ENCODE measurements at places on chromosomes 12 and 14. TPM values are rescaled to one million over a fixed set of nuclear protein-coding genes. Genes with fewer than 3 reads are reported as not detected.
A peak's percentile ranks its signal among the peaks of the same experiment; 100 is the strongest.

DNA sequence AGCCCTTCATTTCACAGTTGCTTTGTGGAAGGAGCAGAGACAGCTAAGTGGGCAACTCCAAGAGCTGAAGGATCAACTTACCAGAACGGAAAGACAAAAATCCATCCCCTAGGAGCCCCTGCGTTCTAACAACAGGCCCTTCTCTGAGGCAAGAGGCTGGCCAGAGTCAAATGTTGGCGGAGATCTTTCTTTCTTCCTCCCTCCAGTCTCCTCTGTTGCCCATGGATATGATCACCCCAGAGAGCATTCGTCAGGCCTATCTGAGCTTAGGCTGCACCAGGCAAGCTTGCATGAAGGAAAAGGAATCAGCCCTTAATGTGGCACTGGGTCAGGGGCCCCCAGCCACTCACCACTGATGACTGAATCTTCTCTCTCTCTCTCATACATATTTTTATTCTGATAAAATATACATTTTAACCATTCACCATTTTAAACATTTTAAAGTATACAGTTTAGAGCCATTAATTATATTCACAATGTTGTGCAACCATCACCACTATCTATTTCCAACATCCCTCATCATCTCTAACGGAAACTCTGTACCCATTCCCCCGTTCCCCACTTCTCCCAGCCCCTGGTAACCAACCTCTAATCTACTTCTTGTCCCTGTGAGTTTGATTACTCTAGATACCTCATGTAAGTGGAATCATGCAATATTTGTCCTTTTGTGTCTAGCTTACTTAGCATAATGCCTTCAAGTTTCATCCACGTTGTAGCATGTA is 52.9 kb upstream of the CCND2 start:
- DNase-seq, result no peak
- no peaks in the 10 kb centered on the region for H3K4me1 ChIP-seq
- no peaks in the 10 kb centered on the region for H3K36me3 ChIP-seq
- no peaks in the 10 kb centered on the region for H3K27me3 ChIP-seq
- no peak overlapping the region for H3K27ac ChIP-seq

- no peak for DNase-seq
- no peak overlapping the region for H3K27ac ChIP-seq
- H3K27me3 ChIP-seq, result no peaks in the 10 kb centered on the region
- H3K4me3 ChIP-seq, result no peak overlapping the region
Observed at GRCh38 chr12:123516216-123516780, 17.2 kb downstream of the RILPL1 start.

DNA sequence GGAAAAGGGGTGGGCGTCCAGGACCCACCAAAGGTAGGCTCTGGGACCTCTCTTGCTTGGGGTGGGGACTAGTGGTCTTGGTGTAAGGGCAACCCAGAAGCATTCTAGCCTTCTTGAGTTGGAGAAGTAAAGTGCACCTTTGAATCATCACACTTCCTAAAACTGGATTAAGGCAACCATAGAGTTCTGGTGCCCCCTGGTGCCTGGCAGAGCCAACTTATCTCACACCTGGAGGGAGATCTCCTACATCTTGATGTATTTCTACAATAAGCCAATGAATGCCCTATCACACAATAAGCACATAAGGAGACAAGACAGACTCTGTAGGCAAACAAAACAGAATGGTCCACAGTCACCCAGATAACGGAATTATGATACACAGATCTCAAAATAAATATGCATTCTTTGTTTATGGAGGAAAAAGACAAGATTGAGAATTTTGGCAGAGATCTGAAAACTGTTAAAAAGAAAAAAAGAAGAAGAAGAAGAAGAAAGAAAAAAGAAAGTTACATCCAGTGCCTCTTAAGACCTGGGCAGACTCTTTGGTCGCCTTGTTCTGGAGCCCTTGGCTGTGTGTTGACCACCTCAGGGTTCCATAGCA is 95.9 kb upstream of the PPP2R5C start:
- H3K4me1 ChIP-seq, result no peaks in the 10 kb centered on the region
- H3K36me3 ChIP-seq, result no peaks in the 10 kb centered on the region
- H3K27ac ChIP-seq, result no peak overlapping the region
- peaks cover 7% of the 10 kb centered on the region for H3K27me3 ChIP-seq
- peak; percentile 38 for DNase-seq
- H3K4me3 ChIP-seq, result no peak overlapping the region

- no peaks in the 10 kb centered on the region for H3K27me3 ChIP-seq
- H3K4me3 ChIP-seq, result no peak overlapping the region
- peak overlapping the region; percentile 58 for H3K27ac ChIP-seq
- peaks cover 66% of the 10 kb centered on the region for H3K4me1 ChIP-seq
- H3K36me3 ChIP-seq, result peaks cover 1% of the 10 kb centered on the region
Observed at GRCh38 chr12:128818065-128819022, 5.4 kb downstream of the SLC15A4 start.

- H3K27ac ChIP-seq, result peak overlapping the region; percentile 35
- peaks cover 42% of the 10 kb centered on the region for H3K4me1 ChIP-seq
- DNase-seq, result no peak
- no peaks in the 10 kb centered on the region for H3K27me3 ChIP-seq
- no peak overlapping the region for H3K4me3 ChIP-seq
- H3K36me3 ChIP-seq, result no peaks in the 10 kb centered on the region
Observed at GRCh38 chr12:64633011-64633939, 23.0 kb downstream of the RASSF3 start.

The TAS2R31 gene
- 8.9 TPM for total RNA-seq

GRCh38 chr12:57182918-57183575 is 33.5 kb upstream of the NXPH4 start:
- no peaks in the 10 kb centered on the region for H3K4me1 ChIP-seq
- H3K4me3 ChIP-seq, result no peak overlapping the region
- DNase-seq, result peak; percentile 81
- H3K36me3 ChIP-seq, result no peaks in the 10 kb centered on the region
- no peak overlapping the region for H3K27ac ChIP-seq

DNA sequence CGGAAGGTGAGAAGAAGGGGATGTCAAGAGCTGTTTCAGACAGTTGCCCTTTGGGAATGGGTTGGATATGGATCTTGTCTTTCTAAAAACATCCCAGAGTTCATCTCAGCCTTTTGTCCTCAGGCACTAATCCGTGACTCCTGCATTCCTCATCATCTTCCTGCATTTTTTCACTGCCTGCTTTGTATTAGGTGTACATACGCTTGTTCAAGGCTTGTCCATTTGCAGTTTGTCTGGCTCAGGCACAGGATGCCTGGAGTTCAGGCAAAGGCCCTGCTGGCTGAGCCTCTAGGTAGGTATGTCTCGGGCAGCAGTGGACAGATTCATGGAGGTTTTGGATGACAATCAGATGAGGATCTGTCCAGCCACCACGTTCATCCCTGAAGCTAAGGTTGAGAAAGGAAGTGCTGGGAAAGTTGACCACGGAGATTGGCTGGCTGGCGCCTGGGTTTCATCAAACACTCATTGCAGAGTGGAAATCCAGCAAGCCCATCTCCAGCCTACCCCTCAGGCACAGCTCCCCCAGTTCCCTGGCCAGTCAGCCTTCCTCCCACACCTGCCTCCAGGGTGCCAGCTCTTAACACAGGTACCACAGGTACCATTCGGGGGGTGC is 12.4 kb upstream of the TMEM106C start:
- H3K4me1 ChIP-seq, result peaks cover 6% of the 10 kb centered on the region
- H3K4me3 ChIP-seq, result no peak overlapping the region
- no peaks in the 10 kb centered on the region for H3K27me3 ChIP-seq
- no peak overlapping the region for H3K27ac ChIP-seq
- H3K36me3 ChIP-seq, result no peaks in the 10 kb centered on the region

The ZNF140 gene
- total RNA-seq, result 14.3 TPM

The MYO1H gene
- total RNA-seq, result not detected

- no peaks in the 10 kb centered on the region for H3K36me3 ChIP-seq
- H3K27ac ChIP-seq, result no peak overlapping the region
- no peaks in the 10 kb centered on the region for H3K4me1 ChIP-seq
- H3K4me3 ChIP-seq, result no peak overlapping the region
Observed at GRCh38 chr14:46788994-46789393, 137.4 kb upstream of the RPL10L start.

The HOXC12 gene
- total RNA-seq, result not detected

- no peaks in the 10 kb centered on the region for H3K4me1 ChIP-seq
- no peaks in the 10 kb centered on the region for H3K27me3 ChIP-seq
- H3K27ac ChIP-seq, result no peak overlapping the region
- no peak overlapping the region for H3K4me3 ChIP-seq
- H3K36me3 ChIP-seq, result peaks cover 2% of the 10 kb centered on the region
- DNase-seq, result no peak
Observed at GRCh38 chr12:92810370-92810769, 107.6 kb downstream of the PLEKHG7 start.

The NFE2 gene
- total RNA-seq, result not detected

The CHST11 gene
- total RNA-seq, result 4.6 TPM

The KLRC1 gene
- total RNA-seq, result 0.52 TPM

DNA sequence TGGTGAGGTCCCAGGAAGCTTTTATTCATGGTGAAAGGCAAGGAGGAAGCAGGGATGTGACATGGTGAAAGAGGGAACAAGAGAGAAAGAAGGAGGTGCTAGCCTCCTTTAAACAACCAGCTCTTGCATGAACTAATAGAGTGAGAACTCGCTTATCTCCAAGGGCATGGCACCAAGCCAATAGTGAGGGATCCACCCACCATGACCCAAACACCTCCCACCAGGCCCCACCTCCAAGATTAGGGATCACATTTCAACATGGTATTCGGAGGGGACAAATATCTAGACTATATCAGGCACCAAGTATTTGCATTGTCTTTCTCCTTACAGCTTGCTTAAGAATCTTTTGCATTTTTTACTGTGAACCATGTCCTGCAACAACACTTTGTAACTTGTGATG is 91.9 kb upstream of the DHRS4 start:
- no peak overlapping the region for H3K4me3 ChIP-seq
- no peaks in the 10 kb centered on the region for H3K27me3 ChIP-seq
- peak overlapping the region; percentile 4 for H3K27ac ChIP-seq
- H3K36me3 ChIP-seq, result no peaks in the 10 kb centered on the region
- peak; percentile 79 for DNase-seq

The ADAMTS20 gene
- not detected for total RNA-seq

GRCh38 chr14:84535484-84535883 is 994.5 kb upstream of the FLRT2 start:
- no peak overlapping the region for H3K27ac ChIP-seq
- no peaks in the 10 kb centered on the region for H3K36me3 ChIP-seq
- H3K4me3 ChIP-seq, result no peak overlapping the region
- H3K4me1 ChIP-seq, result no peaks in the 10 kb centered on the region
- DNase-seq, result no peak

GRCh38 chr14:26113911-26114640 is 483.8 kb downstream of the NOVA1 start:
- no peaks in the 10 kb centered on the region for H3K36me3 ChIP-seq
- DNase-seq, result no peak
- no peaks in the 10 kb centered on the region for H3K4me1 ChIP-seq
- H3K4me3 ChIP-seq, result no peak overlapping the region

The FGF23 gene
- total RNA-seq, result not detected

GRCh38 chr12:53340398-53340797 is 4.2 kb upstream of the SP7 start:
- H3K4me1 ChIP-seq, result peaks cover 6% of the 10 kb centered on the region
- no peaks in the 10 kb centered on the region for H3K36me3 ChIP-seq
- no peak overlapping the region for H3K4me3 ChIP-seq
- no peaks in the 10 kb centered on the region for H3K27me3 ChIP-seq
- no peak overlapping the region for H3K27ac ChIP-seq

DNA sequence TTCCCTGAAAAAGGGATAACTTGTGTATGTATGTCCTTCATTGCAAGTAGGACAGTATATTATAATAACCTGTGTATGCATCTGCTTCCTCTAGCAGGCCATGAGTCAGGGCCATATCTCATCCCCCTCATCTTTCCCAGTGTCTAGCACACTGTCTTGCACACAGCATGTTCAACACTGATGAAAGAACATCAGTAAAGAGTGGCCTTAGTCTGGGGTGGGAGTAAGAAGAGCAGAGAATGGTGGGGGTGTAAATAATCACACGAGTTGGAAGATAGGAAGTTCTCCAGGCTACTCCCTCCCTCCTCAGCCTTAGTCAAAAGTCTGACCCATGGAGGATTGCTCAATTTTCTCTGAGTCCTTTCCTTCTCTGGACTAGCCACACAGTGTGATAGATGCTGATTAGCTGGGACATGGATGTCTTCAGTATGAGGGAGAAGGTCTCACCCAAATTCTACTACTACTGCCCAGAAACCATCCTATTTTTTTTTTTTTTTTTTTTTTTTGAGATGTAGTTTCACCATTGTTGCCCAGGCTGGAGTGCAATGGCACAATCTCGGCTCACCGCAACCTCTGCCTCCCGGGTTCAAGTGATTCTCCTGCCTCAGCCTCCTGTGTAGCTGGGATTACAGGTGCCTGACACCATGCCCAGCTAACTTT is 14.6 kb upstream of the SP1 start:
- H3K27ac ChIP-seq, result no peak overlapping the region
- H3K4me3 ChIP-seq, result no peak overlapping the region
- no peak for DNase-seq
- H3K27me3 ChIP-seq, result no peaks in the 10 kb centered on the region
- no peaks in the 10 kb centered on the region for H3K36me3 ChIP-seq

DNA sequence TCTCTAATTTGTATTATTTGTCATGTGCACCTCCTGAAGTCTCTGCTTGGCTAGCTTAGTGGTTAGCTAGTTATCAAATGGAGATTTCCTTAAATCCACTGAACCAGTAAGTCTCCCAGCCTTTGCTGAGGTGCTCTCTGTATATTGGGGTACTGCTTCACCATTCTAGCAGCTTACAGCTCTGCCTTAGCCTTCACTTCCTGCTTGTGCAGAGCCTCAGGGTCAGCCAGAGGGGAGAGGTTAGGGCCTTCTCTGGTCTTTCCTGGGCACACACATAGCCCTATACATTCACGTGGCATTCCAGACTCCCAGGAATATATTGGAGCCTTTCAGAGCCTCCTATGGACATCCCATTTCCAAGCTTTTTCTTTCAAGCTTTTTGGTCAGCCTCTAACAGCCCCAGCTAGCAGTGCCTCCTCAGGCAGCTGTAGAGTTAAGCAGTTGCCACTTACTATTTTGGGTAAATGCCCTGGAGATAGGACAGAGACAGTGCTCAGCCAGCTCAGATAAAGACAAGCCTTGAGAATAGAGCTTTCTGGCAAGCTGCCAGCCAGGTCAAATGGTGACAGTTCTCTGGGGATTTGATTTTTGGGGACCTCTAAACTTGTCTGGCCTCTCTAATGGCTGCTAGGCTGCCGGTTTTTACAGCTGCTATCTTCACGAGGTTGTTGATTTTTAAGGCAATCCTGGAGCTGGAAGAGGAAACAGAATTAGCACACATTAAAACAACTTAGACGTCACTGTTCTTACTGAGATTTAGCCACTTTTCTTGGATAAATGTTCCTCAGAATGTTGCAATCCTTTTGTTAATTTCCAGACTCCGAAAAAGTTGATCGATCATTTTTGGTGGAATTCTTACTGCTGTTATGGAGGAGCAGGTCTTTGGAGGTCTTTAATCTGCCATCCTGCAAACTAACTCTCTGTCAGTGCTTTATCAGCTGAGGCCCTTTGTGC is 32.9 kb downstream of the FBXW8 start:
- no peak overlapping the region for H3K4me3 ChIP-seq
- H3K4me1 ChIP-seq, result no peaks in the 10 kb centered on the region
- peak; percentile 23 for DNase-seq
- no peaks in the 10 kb centered on the region for H3K36me3 ChIP-seq

The CMA1 gene
- not detected for total RNA-seq

The CRACR2A gene
- 7.0 TPM for total RNA-seq

All from body of pancreas (tissue), 4 donors.